Panc1 (cell line): ENCODE measurements at places on chromosomes 11 and 22.

GRCh38 chr11:316891-317301, 3.1 kb downstream of the IFITM1 start:
- DNase-seq: no peak

DNA sequence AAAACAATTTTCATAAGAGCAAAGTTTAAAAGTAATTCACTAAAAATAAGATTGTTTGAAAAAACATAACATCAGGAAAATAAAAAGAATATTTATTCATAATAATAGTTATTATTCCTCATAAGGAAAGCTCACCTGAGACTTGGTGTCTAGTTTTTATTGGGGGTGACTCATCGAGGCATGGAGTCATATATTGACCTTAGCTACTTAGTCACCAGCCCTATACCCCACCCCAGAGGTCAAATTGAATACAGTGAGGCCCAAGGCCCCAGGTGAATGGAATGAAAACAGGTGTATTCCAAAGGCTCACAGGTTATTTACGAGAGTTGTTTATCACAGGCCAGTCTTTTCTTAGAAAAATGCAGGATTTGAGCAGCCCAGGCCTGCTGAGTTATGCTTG, 36.9 kb downstream of the CNTF start:
- no peak for DNase-seq

DNA sequence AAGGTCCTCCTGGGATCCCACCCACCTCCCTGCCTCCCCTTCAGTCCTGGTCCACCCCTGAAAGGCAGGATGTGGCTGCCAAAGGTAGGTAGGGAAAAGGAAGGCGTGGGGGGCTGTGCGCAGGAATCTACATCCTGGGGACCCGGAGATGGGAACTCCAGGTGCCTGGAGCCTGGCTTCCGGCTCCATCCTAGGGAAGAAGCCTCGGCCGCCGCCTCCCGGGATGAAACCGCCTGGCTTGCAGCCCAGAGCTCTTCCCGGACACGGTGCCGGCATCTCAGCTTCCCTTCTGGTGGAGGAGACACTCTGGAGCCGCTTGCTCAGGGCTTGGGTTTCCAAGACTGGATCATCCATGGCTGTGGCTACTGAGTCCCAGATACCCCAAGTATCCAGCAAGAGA, 33.3 kb upstream of the PDGFB start:
- DNase-seq: no peak

DNA sequence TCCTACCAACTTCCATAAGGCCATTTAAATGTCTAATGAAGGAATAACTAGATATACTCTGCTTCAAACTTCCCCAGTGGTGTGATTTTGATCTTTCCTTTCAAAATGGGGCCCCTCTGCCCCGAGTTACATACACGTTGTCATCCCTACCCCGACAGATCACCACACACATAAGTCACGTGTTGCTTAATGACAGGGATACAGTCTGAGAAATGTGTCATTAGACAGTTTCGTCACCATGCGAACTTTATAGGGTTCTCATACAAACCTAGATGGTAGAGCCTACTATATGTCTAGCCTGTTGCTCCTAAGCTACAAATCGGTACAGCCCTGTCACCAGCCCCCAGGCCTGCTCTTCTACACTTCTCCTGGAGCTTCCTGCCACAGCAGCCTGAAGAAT, 49.8 kb upstream of the SCUBE2 start:
- DNase-seq: no peak

DNA sequence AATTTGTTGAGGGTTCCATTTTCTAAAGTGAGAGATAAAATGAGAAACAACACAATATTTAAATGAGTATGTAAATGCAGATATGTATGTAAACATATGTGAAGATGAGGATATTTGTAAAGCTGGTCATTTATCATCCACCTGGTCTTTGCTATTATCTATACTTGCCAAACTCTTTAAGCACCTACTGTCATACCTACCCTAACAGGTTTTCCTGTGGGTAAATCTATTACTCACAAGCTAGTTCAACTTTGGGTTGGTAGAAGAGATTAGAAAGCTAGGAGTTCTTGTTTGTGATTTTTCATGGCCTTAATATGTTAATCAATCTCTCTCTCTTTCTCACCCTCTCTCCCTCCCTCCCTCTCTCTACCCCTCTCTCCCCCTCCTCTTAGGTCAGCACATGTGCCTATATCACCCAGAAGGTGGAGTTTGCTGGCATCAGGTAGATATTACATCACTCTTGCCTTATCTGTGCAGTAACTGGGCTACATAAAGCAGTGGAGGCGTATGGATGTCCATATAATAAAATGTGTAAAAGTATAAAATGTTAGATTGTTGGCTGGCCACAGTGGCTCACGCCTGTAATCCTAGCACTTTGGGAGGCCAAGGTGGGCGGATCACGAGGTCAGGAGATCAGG, 14.7 kb downstream of the DEPDC5 start:
- DNase-seq: no peak

- DNase-seq: no peak
Measured at GRCh38 chr11:38900211-38900610, 2302.2 kb upstream of the RAG2 start.

- no peak for DNase-seq
Measured at GRCh38 chr11:67996051-67996450, 7.8 kb downstream of the UNC93B1 start.

DNA sequence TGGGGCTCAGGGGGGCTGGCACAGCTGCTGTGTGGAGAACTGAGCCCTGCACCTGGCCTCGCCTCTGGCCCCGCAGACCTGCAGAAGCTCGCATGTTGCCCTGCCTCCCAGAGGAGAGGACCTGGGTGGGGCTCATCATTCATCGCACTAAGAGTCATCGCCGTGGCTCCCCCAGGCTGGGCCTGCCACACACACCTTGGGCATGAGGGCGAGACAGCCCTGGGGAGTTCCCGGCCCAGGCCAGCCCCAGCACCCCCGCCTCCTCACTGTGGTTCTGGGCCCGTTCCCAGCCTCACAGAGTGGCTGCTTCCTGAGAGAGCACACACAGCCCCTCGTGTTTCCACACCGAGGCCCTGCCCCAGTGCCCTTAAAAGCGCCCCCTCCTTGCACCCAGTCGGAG, 694.6 kb downstream of the TBC1D22A start:
- DNase-seq: no peak

GRCh38 chr11:121291896-121292494, 576 bp upstream of the SC5D start:
- DNase-seq: no peak

GRCh38 chr11:86591631-86592030, 80.8 kb downstream of the ME3 start:
- no peak for DNase-seq

DNA sequence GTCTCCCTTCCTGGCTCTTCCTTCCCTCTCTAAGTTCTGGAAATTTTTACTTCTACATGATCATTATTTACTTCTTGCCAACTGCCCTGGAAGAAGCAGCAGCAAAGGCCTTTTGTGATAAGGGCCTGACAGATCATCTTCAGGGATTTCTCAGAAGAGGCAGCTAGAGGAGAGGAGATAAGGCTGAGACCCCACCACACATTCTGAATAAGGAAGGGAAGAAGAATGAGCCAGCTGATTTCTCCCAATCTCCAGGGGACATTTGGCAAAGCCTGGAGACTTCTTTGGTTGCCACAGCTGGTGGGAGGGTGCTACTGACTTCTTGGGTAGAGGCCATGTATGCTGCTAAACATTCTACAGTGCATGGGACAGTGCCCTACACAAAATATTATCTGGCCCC, 122.4 kb upstream of the OR9Q1 start:
- no peak for DNase-seq

- no peak for DNase-seq
Measured at GRCh38 chr22:33090836-33091235, 32.7 kb upstream of the SYN3 start.

GRCh38 chr11:1515082-1516060, 28.8 kb upstream of the MOB2 start:
- peak; percentile 22 for DNase-seq

GRCh38 chr22:36301851-36302250, 48.9 kb downstream of the APOL1 start:
- DNase-seq: no peak

- DNase-seq: no peak
Measured at GRCh38 chr11:63919267-63920125, 2.5 kb upstream of the RCOR2 start.

- DNase-seq: no peak
Measured at GRCh38 chr11:93784935-93785360, 866 bp downstream of the MED17 start.

DNA sequence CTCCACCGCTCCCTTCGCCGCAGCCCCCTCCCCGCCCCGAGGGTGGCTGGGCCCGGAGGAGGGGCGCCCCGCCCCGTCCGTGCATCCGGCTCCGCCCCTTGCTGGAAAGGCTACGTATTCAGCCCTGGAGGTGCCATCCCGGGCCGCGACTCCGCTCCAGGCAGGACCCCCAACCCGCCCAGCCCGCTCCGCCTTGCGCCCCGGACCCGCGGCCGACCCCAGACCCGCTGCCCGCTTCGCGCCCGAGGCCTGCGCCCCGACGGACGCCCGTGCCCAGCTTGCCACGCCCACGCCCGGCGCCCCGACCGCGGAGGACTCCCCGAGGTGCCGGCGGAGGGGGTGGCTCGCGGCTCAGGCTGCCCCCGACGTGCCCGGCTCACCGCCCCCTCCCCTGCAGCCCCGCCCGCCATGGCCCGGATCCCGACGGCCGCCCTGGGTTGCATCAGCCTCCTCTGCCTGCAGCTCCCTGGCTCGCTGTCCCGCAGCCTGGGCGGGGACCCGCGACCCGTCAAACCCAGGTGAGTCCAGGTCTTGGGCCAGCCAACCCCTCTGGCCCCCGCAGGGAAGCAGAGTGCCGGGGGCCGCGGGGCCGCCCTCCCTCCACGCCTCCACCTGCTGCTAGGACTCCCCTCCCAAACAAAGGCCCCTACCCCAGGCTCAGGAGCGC, at the start of gene ADM2:
TSS of gene ADM2 (plus strand) at position 104 of the 667 bp plus-strand sequence. CDS start at position 409, 305 bp downstream.
- no peak for DNase-seq

DNA sequence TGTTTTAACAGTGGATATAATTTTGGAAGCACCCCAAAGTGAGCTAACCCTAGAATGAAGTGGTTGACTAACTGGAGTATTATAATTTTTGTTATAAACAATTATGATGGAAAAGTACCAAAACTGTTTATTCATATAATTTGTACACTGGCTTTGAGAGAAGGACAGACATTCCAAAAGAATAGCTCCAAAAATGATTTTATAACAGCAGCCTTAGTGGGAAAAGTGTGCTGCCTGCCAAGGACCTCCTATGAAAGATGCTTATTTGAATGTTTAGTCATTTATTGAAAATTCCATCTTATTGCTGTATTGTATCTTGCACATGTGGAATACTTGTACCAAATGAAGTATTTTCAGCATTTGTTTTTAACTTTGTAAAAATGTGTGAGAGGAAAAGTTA, 169.8 kb downstream of the GUCY1A2 start:
- no peak for DNase-seq

DNA sequence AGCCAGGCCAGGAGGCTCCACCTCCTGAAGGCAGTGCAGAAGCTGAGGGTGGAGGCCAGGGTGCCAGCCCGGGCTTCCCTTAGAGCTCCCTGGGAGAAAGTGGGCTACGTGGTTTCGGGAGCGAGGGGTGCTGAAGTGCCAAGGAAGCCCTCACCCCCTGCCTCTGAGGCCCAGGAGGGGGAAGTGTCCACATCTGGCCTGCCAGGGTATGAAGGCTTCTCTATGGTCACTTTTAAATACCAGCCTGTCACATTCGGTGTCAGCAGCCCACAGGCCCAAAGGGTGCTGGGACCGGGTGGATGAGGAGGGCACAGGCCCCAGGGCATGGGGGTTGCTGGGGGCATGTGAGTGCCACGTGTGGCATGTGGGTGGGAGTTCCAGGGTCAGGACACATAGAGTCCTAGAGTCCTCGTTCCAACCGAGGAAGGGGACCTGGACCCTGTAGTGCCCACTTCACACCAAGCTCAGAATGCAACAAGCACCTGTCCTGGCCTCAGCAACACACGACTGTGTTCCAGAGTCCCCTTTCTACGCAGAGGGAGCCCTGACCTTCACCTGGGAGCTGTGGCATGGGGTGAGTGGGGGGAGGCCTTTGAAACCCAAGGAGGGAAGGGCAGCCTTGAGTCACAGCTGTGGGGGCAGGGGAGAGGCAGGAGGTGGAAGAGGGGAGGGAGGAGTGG, 1.7 kb downstream of the SHISA8 start:
- DNase-seq: no peak

GRCh38 chr11:102488208-102488607, 35.6 kb upstream of the TMEM123 start:
- DNase-seq: no peak

DNA sequence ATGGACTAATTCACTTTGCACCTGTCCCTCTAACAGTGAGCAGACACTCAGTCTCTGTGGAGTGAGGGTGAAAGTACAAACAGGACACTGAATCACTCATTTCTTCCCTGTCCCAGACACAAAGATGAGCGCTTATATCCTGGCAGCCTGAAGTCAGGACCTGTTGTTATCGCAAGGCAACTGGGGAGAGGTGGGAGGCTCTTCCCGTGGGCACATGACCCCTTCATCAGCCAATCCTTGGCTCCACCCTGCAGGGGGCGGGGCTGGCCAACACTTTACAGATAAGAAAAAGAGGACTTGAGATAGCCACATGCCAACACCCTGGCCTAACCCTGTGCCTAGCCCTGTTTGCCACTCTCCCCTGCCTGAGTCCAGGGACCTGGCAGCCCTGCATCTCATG, 29.5 kb upstream of the TESMIN start:
- no peak for DNase-seq

DNA sequence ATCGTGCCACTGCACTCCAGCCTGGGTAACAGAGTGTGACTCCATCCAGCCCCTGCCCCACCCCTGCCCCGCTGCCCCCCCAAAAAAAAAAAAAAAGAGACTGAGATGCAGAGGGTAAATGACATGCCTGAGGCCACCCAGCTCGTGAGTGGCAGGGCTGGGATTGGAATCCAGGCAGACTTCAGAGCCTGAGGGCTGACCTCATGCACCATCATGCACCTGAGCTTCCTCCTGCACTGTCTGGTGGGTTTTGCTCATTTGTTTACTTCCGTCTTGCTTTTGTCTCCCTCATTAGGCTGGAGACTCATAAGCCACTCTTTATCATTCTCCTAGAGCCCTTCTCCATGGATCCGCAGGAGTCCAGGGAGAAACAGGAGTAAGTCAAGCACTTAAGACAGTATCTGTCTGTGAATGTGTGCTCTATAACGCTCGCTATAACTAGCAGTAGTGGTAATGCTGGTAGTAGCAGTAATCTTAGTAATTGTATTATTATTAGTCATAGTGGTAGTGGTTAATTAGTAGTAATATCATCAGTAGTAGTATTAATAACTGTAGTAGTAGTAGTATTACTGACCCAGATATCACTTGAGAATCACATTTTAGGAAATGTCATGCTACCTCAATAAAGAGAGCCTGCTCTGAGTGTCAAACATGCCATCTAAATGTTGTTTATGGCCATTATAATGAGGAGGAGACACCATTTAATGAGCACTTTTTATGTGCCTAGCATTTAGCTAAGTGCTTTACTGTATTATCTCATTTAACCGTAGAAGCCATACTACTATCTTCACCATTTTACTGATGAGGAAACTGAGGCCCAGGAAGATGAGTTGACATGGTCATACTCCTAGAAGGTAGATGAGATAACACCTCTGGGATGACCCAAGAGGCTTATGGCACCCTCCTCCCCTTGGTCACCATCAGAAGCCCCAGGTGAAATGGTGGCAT, 85.0 kb downstream of the NAT10 start:
- DNase-seq: no peak

- DNase-seq: no peak
Measured at GRCh38 chr11:95704865-95705264, 84.7 kb downstream of the FAM76B start.

GRCh38 chr22:20520093-20520511, 12.7 kb downstream of the MED15 start:
- DNase-seq: no peak

GRCh38 chr11:128470081-128470480, 117.3 kb downstream of the ETS1 start:
- DNase-seq: no peak

- no peak for DNase-seq
Measured at GRCh38 chr11:28123151-28123581, 15.0 kb downstream of the METTL15 start.
